Stimulated activated CD8-positive, alpha-beta memory T cell treated with anti-CD3 and anti-CD28 coated beads, Interleukin-7, amount 100 ng/mL, for 1 hour (primary cell): ENCODE measurements at places on chromosomes 12 and 14.

DNA sequence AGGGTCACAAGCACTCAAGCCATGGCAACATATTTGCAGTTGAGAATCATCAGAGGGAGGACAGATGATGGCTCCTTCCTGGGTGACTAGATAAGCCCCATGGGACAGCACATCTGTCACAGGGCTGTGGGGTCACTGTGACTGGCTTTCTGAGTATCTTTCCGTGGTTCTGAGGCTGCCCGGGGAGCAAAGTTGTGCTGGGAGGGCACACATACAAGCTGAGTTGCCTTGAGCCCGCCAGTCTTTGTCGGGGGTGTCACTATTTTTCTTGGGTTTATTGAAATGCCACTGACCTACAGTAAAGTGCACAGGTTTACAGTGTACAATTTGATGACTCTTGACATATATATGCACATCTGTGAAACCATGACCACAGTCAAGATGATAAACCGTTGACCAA, 17.2 kb upstream of the KIF26A start:
- DNase-seq, result no peak

GRCh38 chr14:64612971-64613666, 63.4 kb downstream of the PPP1R36 start:
- DNase-seq, result no peak

- no peak for DNase-seq
Observed at GRCh38 chr12:53998110-53998899, 1.7 kb upstream of the HOXC9 start.

DNA sequence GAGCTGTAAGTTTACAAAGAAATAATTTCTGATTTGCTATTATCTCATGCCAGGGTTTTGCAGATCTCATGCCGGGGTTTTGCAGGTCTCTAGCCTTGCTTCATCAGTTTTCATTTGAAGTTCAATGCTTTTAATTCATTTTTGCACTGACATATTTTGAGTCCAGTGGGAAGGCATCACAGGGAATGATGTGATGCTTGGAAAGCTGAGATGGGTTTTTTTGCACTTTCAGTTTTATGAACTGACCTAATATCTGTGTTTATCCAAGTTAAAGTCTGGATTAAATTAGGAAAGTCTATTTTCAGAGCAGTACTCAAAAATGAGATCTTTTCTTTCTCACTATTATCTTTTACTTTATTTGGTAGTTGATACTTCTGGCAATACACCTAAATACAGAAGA, 23.6 kb upstream of the REP15 start:
- DNase-seq, result no peak

DNA sequence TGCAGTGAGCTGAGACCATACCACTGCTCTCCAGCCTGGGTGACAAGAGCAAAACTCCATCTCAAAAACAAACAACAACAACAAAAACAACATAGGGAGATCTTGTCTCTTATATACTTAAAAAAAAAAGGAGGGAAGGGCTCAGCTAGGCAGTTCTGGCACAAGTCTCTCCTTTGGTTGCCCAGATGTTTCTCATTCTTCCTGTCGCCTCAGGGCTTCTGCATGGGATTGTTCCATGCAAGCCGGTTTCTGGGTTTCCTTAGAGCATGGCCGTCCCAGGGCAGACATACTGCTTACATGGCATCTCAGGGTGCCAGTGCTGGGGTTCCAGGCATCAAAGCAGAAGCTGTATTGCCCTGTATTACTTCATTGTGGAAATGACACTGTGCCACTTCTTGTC, 5.2 kb upstream of the SLC8B1 start:
- DNase-seq, result no peak

- no peak for DNase-seq
Observed at GRCh38 chr12:17206553-17206952, 600.6 kb upstream of the LMO3 start.
